GM12892 (cell line): ENCODE measurements at places on chromosomes 2 and 18.

- no peak for DNase-seq
Measured at GRCh38 chr2:166568409-166568808, 74.4 kb upstream of the SCN7A start.

- DNase-seq = no peak
Measured at GRCh38 chr2:219274361-219274921, 4.7 kb upstream of the DNAJB2 start.

DNA sequence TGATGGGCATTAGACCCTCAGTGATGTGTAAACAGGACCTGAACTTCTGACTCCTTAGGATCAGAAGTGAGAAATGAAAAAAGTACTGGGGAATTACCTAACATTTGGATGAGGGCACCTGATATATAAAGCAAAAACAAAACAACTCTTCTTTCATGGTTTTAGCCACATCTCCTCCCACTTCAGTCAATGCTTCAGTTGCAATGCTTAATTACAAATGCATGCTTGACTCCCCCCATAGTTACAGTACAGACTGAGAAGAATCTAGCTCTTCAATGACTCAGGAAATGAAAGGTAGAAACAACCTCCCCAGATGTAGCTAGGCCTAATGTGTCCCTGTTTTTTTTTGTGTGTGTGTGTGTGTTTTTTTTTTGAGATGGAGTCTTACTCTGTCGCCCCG lies 276.8 kb upstream of the POU3F3 start:
- no peak for DNase-seq

- no peak for DNase-seq
Measured at GRCh38 chr2:15684161-15685039, 92.7 kb downstream of the DDX1 start.

GRCh38 chr2:30567317-30567716 lies 120.3 kb downstream of the LCLAT1 start:
- DNase-seq = no peak

DNA sequence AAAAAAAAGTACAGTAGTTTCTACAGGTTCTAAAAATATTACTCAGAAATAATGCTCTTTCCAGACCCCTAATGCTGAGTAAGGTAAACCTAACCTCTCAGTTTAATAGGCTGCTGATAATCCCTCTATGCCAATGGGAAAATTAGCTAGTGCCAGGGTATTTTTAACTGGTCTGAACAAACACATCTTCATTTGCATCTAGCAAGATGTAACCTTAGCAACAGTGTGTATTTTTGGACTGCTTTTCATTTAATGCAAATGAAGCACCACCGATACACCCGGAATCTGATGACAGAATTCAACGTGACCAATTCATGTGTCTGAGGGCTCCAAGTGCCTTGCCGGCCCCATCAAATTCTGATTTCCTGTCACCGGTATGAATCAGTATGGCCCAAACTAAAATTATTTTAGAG lies 47.4 kb upstream of the CYRIA start:
- no peak for DNase-seq

- no peak for DNase-seq
Measured at GRCh38 chr2:949384-950079, 1.1 kb upstream of the SNTG2 start.

- no peak for DNase-seq
Measured at GRCh38 chr2:41111836-41112627, 660.1 kb upstream of the SLC8A1 start.
